Left ventricle myocardium superior (tissue), 1 donor: ENCODE measurements at places on chromosomes 12 and 14. TPM values are rescaled to one million over a fixed set of nuclear protein-coding genes. Genes with fewer than 3 reads are reported as not detected.

DNA sequence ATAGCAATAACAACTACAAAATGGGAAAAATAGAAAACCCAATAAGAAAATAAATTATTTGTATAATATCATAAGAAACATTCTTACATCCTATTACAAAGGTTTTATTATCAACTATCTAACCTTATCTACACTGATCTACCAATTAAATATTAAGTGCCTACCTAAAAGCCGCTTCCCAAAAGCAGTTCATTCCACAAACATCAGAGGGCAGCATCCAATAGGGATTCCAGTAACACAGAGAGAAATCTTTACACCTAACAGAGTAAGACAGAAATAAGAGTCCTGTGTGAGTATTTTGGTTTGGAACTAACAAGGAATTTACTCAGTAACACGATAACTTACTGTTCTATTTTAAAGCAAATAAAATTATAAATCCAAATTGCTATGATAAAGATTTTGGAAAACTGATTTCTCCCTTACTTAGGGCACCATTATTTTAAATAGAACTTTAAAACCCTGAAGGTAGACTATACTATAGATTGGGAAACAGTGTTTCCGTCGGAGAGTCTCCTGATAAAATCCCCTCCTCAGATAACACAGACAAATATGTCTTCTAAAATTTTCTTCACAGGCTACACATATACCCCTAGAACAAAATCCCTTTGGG lies 15.0 kb downstream of the GXYLT1 start:
- DNase-seq, result no peak

DNA sequence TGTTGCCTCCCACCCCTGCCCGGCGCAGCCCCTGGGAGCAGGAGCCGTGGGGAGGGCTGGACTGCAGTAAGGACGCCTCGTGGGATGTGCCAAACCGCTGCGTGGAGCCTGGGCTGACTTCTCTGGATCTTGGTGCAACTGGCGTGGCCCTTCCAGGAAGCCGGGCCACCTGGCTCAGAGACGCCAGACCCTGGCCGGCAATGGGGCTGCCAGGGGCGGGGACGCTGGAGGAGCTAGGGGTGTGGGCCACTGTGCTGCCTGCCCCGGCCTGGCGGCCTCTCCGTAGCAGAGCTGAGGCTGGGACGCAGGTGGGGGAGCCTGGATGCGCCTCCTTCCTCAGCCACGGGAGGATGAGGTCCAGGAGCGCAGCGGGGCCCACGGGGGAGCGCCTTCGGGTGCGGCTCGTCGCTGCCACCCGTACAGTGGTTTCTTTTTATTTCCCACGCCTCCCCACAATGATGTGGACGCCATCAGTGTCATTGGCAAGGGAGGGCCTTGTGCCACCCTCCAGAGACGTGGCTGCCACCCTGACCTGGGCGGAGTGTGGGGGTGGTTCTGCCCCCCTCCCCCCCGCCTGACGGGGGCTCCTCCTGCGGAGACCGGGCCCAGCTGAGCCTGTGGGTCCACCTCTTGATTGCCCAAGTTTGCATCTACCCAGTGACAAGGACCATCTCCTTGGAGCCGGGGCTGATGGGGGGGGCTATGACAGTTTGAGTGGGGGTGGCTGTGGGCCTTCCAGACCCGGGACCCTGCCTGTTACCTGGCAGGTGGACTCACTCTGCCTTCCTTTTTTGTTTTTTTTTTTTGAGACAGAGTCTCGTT lies 11.3 kb downstream of the DDX51 start:
- no peak for DNase-seq

Gene ACOT4
- total RNA-seq, result 0.84 TPM

Gene FGF6
- total RNA-seq, result not detected
